ENCODE measurements at places on chromosomes 12 and 14.

DNA sequence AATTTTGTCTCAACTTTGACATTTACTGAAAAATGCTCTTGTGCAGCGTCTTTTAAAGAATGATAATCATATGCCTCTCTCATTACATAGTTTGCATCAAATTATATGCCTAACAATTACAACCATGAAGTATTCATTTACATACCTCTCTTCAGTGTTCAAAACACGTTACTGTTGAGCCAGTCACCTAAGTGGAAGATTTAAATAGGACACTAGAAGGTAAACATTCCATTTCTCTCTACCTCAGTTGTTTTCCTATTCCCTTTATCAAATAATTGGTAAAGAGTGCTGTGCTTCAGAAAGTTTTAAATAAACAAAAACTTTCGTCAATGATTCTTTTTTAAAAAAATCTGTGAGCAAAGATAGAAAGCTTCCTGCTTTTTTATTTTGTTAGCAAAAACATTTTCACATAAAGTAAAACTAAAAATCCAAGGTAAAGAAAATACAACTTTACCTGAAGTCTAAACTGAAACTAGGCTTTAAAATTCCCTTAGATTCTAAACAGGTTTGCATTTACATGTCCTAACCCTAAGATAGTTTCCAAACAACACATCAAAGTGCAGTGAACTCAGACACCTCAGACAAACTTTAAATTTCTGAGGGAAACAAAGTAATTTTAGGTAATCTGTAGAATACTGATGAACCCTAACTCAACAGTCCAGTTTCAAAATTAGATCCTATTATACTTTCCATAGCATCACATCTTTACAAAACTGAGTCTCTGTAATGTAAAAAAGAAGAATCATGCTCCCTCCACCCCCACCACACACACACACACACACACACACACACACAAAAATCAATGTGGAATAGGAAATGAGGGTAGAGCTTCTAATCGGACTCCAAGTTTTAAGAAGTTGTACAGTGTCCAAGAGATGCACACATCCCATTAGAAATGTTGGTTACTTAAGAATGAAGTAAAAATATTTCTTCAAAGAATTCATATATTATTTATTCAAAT, 46.2 kb downstream of the PAWR start:
- DNase-seq = no peak

- no peak for DNase-seq
Observed at GRCh38 chr12:48873096-48873495, 7.4 kb upstream of the RND1 start.

GRCh38 chr12:94079566-94080340, 68.6 kb upstream of the PLXNC1 start:
- no peak for DNase-seq

GRCh38 chr12:120639771-120640721, at the start of gene CABP1:
CABP1 (plus strand) TSS chr12:120640626; CDS start chr12:120640686, 60 bp downstream.
- DNase-seq = no peak

- no peak for DNase-seq
Observed at GRCh38 chr14:28765169-28765830, 1.3 kb upstream of the FOXG1 start.

- DNase-seq = no peak
Observed at GRCh38 chr12:91918431-91918830, 227.2 kb downstream of the BTG1 start.

DNA sequence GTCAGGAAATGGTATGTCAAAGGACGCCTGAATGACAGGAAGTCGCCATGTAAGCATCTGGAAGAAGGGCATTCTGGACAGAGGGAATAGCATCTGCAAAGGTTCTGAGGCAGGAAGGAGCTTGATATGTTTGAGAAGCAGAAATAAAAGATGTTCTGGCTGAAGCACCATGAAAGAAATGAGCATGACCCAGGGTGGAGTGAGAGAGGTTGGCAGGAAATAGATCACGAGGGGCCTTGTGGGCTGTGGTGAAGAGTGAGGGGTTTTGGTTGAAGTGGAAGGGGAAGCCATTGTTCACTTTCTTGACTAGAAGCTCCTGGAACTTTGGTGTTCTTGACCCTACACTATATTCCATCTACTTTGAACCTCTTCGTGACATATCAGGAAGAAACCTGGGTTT, 99.4 kb upstream of the PARP11 start:
- DNase-seq = no peak

- no peak for DNase-seq
Observed at GRCh38 chr14:45051896-45052295, 32.0 kb upstream of the PRPF39 start.

GRCh38 chr12:111757361-111758119, 9.2 kb upstream of the ALDH2 start:
- peak; percentile 97 for DNase-seq

GRCh38 chr12:47271800-47272239, 192.1 kb upstream of the AMIGO2 start:
- no peak for DNase-seq

DNA sequence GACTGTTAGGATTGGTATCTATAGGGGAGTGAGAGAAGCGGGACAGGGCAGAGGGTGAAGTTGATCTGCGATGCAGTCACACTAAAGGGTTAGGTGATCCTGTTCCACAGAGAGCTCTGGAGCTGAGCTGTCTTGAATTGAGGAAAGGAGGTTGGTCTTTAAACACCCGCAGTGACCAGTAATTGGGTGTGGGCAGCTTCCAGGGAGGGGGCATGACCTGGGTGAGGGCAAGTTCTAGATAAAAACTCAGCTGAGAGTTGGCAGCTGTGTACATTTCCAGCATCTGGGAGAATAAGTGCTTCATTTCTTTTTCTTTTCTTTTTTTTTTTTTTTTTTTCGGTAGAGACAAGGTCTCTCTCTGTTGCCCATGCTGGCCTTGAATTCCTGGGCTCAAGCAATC, 35.1 kb downstream of the RDH12 start:
- DNase-seq = no peak

GRCh38 chr12:46480724-46481123, 108.2 kb upstream of the SLC38A2 start:
- no peak for DNase-seq

GRCh38 chr12:116659771-116660481, 77.9 kb downstream of the SPRING1 start:
- no peak for DNase-seq

DNA sequence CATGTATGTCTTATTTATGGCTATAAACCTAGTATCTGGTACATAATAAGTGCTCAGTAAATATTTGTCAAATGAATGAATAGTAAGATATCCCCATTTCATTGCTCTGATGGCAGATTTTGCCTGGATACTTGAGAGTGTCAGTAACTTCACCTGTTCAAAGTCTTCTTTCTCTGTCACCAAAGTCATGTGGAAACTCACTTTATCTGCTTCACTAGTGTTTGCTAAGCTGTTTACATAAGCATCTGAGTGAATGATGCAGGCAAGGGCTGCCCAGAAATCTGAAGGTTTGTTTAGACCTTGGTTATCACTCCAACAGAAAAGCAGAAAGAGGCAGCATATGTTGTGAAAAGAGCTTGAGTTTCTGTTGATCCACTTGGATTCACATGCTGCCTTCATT, 4.3 kb downstream of the OR4E1 start:
- no peak for DNase-seq

GRCh38 chr14:67998834-67999233, 179.3 kb downstream of the RAD51B start:
- DNase-seq = no peak

DNA sequence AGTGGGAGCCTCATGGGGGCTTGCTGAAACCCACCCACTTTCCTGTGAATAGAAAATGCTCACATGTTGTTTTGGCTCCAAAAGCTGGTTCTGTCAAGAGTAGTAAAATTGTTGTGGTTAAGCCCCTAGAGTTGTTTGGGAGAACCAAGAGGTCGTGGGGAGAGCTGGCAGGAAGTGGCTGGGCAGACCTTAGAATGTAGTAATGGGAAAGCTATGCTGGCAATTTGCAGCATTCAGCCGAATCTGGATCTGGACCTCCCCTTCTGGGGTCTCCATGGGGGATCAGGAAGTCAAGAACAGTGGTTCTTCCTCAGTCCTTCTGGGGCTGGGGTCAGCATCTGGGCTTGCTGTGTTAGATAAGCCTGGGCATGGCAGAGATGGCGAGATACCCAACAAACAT, 150.6 kb upstream of the TBX3 start:
- DNase-seq = no peak

DNA sequence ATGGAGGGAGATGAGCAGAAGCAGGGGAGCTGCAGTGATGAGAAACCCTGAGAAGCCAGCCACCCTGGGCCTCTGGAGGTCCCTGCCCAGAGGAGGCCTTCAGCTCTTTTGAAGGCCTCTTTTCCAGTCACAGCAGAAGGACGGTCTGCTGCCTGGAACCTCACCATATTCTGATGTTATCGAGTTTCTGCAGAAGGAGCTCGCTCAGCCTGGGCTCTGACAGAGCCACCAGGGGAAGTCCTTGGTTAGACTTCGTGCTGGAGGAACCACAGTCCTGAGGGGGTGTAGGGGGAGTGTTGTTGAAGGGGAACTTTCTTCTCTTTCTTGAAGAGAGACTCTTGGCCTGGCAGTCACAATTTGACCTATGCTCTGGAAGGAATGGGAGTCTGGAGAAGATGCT, 25.1 kb upstream of the BATF start:
- peak; percentile 71 for DNase-seq

DNA sequence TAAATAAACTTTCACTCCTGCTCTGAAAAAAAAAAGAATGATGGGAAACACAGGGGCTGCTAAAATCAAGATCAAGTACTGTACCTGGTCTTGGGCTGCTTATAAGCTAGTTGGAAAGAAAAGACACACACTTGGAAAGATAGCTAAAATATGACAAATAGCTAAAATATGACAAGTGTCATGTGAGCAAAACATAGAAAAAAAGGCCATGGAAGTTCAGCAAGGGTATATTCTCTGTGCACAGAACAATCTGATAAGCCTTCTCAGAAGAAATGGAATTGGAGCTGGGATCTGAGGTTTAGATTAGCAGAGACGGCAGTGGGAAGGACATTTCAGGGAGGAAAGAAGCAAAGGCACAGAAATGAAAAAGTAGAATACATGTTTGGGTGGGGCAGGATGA, 126.2 kb upstream of the PMCH start:
- no peak for DNase-seq

- no peak for DNase-seq
Observed at GRCh38 chr12:41552588-41552987, 364.5 kb downstream of the PDZRN4 start.

DNA sequence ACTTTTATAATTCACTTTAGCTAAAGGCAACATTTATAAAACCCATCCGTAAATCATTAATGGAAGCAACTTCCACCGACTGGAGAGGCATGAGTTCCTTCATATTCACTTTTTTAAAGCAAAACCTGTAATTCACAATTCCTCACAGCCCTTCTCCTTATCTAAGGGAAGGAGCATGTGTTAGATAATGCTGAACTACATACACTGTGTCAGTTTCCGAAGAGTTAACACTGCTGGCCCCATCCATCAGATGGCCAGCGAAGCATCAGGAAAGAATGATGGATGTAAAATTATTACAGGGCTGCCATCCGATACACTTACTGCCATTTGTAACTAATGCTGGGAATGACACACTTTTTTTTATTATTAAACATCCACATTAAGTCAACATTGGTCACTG, 392.8 kb downstream of the SOX5 start:
- no peak for DNase-seq

DNA sequence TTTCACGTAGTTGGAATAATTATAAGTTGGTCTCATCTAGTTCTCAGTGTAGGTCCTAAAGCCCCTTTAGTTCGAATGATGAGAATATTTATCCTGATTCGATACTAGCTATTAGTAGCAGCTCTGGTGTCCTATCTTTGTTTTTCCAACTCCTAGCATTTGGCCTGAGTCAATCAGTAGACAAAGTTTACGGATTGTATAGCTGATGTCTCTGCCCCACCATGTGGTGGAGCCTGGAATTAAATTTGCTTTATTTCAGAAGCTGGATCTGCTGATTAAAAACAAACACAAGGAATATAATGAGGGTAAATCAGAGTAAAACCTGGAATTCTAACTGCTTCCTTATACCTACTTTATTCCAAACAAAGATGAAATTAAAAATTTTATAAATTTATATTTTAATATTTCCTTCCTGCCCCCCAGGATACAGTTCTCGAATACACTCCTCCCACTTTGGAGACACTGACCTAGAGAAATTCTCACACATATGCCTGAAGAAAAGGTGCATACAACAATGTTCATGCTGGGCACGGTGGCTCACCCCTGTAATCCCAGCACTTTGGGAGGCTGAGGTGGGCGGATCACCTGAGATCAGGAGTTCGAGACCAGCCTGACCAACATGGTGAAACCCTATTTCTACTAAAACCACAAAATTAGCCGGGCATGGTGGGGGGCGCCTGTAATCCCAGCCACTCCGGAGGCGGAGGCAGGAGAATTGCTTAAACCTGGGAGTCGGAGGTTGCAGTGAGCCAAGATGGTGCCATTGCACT, 7.6 kb upstream of the BRMS1L start:
- peak; percentile 39 for DNase-seq

DNA sequence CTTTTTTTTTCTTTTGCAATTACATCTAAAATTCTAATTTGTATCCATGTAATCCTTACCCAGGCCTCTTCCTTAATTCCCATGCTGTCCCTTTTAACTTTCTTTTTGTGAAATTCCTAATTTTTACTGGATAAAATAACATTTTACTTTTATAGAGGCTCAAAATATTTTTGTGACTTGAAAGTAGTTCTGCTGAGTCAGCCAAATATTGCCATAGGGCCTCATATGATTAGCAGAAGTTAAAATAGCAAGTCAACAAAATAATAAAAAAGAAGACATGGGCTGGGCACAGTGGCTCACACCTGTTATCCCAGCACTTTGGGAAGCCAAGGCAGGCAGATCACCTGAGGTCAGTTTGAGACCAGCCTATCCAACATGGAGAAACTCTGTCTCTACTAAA, 2.0 kb downstream of the C3AR1 start:
- DNase-seq = no peak

Data from HL-60 (cell line).